ENCODE measurements at places on chromosomes 4 and X. TPM values are rescaled to one million over a fixed set of nuclear protein-coding genes. Genes with fewer than 3 reads are reported as not detected.

GLOD5 gene
- total RNA-seq, result not detected

TCEAL6 gene
- total RNA-seq, result 0.55 TPM

ARMCX5 gene
- 9.7 TPM for total RNA-seq

GRCh38 chrX:68947882-68948605, 119.2 kb downstream of the EFNB1 start:
- DNase-seq, result no peak

GRCh38 chr4:1500231-1500965, 94.2 kb upstream of the NKX1-1 start:
- DNase-seq, result no peak

DNA sequence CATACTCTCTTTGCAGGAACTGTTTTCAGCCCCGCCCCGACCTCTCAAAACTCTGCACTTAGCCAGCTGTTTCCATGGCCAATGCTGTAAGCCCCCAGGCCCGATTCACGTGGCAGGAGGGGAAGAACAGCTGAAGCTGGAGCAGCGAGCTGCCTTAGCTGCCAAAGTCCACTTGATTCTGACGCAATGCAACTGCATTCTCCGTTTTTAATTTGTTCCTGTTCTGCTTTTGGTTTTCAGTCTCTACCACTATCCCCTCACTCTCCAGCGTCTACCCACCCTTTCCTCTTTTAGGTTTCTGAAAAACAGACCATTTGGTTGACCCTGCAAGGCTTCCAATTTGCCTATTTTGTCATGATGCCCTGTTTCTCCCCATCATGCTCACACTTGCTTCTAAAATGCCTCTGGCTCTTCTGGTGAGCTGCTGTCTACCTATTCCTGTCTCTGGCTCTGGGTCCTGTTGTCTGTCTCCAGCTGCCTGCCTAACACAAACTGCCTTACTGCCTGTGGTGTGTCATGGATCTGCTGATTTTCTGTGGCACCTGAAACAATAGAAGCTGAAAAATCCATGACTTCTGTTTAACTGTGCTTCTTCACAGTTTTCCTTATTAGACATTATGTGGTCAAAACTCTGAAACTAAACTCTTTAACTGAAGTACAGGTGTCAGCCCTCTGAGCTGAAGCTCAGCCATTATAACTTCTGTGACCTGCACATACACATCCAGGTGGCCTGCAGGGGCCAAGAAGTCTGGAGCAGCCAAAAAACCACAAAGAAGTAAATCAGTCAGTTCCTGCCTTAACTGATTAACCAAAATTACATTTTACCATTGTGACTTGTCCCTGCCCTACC, 160.5 kb upstream of the AGTR2 start:
- DNase-seq, result peak; percentile 54

DNA sequence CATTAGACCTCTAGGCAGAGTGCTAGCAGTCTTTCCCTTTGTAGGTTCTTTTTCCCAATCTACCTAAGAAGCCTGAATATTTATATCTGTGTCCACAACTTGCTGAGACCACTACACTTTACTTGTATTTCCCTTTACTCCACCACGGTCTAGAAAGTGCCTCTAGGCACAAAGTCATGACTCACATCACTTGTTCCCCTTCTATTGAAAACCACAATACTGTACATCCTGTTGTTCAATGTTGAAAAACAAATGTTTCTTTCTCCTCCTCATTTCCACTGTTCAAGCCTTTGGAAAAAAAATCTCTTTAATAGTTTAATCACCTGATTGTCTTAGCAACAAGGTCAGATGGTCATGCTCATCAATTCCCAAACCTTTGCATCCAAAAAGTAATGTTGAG, 326.7 kb downstream of the GUCY2F start:
- no peak for DNase-seq

DNA sequence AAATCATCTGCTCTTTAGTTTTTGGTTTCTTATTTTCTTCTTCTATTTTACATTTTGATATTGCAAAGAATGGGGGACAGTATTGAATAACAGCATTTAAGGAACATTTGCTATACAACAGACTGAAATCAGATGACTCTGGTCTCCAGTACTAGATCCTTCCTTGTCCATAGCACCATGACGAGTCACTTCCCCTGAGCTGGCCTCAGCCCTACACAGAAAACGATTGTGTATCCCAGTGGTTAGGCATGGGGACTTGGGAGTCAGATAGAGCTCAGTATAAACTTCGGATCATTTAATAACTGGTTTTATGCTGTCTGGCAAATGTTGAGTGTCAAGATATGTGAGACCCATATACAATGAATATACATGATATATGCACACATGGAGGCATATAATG, 44.7 kb upstream of the BEX4 start:
- no peak for DNase-seq

DNA sequence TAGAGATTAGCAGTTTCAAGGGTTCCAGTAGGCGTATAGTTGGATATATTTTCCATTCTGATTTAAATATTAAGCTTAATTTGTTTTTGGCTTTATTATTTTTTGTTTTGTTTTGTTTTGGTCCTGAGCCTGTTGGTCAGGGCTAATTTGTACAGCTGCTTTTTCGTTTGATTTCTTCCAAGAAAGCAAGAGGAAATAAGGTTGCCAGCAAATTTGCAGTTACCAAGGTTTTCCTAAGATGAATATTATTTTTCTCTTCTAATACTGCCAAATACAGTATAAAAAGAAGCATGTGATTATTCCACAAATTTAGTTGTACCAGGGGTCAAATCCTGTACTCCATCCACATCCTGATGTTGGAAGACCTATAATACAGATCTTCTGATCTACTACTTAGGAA, 24.9 kb downstream of the PLAC1 start:
- no peak for DNase-seq

GRCh38 chr4:119490335-119490734, 138.3 kb downstream of the PDE5A start:
- DNase-seq, result no peak

- DNase-seq, result no peak
Measured at GRCh38 chr4:108833046-108833445, 70.2 kb upstream of the ETNPPL start.

GRCh38 chrX:338281-338835, 19.8 kb upstream of the GTPBP6 start:
- DNase-seq, result peak; percentile 47

Data from aorta (tissue), 5 donors.